Posterior vena cava (tissue), 2 donors: ENCODE measurements at places on chromosomes 4 and X. TPM values are rescaled to one million over a fixed set of nuclear protein-coding genes. Genes with fewer than 3 reads are reported as not detected.

VCX gene
- not detected for total RNA-seq

KIAA1210 gene
- not detected for total RNA-seq

BGN gene
- 392 TPM for total RNA-seq

TLR7 gene
- 1.3 TPM for total RNA-seq

LUZP4 gene
- total RNA-seq = not detected

PWWP3B gene
- 0.38 TPM for total RNA-seq

GRCh38 chr4:83454686-83455085 is 937 bp downstream of the HELQ start:
- no peak for DNase-seq

DNA sequence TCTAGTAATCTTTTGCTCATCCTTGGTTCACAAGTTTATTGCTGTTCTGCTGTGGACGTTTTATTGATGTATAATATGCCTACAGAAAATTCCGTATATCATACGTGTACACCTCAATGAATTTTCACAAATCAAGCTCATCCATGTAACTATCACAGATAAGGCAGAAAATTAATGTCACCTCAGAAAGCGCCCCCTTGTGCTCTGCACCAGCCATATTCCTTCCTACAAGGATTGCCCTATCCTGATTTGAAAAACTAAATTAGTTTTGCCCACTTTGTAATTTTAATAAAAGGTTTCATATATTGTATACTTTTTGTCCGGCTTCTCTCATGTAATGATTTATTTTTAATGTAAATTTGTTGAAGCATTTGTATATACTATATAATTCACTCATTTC is 390.8 kb downstream of the ADGRL3 start:
- no peak for DNase-seq

GRCh38 chr4:78569306-78569821 is 17.8 kb downstream of the ANXA3 start:
- DNase-seq = no peak

- no peak for DNase-seq
Observed at GRCh38 chrX:136200466-136200865, 50.7 kb downstream of the MAP7D3 start.

- no peak for DNase-seq
Observed at GRCh38 chrX:110001740-110002299, 1.1 kb upstream of the TMEM164 start.

GRCh38 chr4:159487284-159487747 is 384.4 kb downstream of the RAPGEF2 start:
- DNase-seq = no peak

DNA sequence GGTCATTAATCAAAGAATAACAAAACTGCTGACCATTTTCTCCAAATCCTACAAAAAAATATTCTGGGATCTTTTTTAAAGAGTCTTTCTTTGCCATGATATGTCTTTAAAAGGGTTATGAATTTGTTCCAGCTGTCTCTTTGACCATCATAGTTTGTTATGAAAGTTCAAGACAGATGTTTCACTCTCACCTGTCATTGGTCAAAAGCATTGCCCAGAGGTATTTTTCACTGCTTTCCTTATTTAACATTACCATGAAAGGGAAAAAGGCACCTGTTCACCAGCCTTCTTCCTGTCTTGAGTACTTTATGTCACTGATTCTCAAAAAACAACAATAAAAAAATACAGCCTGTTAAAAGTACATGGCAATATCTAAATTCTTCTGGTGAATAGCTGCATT is 643.8 kb downstream of the FAT4 start:
- no peak for DNase-seq

- no peak for DNase-seq
Observed at GRCh38 chr4:21780148-21780547, 168.4 kb downstream of the KCNIP4 start.

DNA sequence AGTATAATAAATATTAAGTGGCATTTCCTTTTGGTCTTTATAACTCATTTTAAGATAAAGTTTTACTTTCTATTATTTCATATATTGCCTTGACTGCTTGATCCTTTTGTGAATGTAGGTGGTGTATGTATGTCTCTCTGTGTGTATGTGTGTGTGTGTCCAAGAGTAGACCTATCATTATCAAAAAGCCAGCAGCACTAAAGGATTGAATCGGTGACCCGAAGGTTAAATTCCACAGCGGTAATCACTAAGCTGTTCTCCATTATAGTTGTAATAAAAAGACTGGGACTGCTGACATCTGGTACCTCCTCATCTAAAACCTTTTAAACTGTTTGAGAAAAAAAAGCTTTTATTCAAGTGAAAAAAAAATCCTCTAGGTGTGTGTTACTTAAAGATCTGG is 1014.8 kb downstream of the PCDH7 start:
- no peak for DNase-seq

GRCh38 chr4:172786039-172786792 is 382.4 kb upstream of the GALNT7 start:
- DNase-seq = no peak

- DNase-seq = no peak
Observed at GRCh38 chrX:13863324-13863723, 46.4 kb upstream of the GPM6B start.

DNA sequence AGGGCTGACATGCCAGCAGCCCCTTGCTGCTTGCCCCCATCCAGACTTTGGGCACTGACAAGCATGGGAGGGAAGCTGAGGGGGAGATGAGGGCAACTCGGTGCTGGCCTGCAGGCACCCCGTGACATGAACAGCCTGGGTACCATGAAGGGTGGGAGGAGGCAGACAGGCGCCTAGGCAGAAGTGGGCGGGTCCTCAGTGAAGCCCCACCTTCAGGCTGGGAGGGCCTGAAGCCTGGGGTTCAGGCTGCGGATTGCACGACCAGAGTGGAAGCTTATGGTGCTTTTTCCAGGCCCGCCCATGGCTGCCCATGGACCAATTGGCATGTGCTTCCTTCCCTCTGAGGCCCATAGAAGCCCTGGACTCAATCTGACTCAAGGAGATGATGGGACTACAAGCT is 354.1 kb downstream of the GRIA2 start:
- DNase-seq = no peak

DNA sequence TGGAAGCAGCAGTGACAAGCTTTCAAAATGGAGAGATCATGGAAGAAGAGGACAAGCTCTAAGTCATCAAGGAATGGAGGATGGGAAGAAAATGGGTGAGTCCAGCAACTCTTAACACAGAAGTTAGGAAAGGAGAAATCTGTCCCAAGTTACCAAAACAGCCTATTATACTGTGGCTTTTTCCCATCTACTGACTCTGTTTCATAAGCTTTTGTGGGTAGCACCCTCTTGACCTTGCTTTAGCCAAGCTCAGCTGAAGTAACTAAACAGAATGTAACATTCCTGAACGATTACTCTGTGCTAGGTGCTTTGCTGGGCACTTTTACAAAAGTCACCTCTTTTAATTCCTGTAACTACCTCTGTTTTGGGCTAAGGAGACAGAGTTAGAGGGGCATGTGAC is 54.9 kb downstream of the MAP7D2 start:
- DNase-seq = no peak

DNA sequence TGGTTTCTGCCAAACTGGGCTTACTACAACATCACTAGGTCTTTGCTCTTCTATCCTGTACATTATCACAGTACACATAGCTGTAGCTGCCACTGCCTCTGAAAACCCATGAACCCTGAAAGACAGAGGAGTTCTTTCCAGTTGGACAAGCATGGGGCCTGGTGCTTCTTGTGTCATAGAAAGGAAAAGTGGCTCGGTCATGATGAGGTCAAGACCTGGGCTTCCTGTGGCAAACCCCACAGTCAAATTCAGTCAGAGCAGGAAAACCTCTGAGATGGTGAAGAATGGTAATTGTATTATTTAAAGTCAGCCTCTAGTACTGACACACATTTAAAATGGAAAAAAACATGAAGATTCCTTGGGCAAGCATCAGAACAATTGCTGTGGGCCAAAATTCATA is 133.3 kb upstream of the PRPS2 start:
- no peak for DNase-seq

DNA sequence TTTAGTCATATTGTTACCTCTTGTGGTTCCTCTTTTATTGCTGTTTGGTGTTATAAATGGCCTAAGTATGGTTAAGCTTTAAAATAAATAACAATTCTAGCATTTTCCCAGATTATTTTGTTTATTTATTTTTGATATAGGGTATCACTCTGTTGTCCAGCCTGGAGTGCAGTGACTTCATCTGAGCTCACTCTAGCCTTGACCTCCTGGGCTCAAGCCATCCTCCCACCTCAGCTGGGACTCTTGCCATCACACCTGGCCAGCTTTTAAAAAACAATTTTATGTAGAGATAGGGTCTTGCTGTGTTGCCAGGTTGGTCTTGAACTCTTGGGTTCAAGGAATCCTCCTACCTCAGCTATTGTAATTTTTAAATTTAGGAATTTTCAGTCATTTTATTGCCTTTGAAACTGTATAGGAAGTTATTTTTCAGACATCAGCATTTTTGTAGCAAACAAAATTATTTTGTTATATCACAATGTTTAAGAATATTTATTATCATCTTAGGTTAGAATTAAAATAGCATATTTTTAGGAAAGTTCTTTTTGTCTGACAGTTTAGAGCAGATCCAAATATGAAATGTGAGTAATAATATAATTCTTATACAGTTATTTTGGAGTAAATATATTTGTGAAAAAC is 66.3 kb upstream of the RHOH start:
- DNase-seq = no peak

DNA sequence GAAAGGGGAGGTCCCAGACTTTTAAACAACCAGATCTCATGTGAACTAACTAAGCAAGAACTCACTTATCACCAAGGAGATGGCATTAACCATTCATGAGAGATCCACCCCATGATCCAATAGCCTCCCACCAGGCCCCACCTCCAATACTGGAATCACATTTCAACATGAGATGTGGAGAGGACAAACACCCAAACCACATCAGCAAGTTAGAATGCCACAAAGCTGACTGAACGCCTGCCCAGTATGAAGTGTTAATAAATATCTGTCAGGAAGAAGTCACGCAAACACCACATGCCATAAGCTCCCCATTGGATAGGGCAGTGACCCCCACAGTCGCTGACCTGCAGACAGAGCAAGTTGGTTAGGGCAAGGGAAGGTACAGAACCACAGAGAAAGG is 14.3 kb downstream of the SLC10A6 start:
- no peak for DNase-seq

GRCh38 chr4:110371016-110371770 is 104.8 kb upstream of the ENPEP start:
- no peak for DNase-seq
